ENCODE measurements at places on chromosomes 3 and 15.

DNA sequence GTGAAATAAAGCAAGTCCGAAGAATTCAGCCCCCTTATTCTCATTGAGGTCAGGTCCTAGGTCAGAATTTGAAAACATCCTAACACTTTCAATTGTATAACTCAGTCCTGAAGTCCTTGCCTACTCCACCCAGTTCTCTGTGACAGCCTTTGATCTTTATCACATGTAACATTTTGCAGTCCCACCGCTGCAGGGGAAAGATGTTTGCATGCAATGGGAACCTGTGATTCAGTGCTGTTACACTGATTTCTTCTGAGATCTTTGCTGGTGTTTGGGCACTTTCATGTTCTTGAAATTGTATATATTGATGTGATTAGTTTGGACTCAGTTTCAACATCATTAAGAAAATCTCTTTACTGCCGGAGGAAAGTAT, 18.0 kb upstream of the SECISBP2L start:
- DNase-seq = no peak

DNA sequence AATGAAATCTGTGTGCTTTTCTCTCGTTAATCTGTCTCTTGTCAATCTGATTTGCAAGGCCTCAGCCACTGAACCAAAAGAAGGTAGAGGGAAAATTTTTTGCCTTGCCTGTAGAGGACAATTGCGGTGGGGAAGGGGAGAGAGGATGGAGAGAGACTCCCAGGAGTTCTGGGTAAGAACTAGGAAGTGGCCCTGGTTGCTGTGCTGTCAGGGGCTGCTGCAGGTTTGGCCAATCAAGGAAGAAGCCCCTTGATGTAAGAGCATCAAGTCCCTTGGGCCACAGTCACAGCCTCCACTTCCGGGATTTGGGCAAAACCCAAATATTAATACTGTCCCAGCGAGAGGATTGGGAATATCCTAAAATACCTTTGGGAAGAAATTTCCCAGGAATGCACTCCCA, 43.3 kb downstream of the TRANK1 start:
- no peak for DNase-seq

GRCh38 chr3:194768586-194768985, 82.9 kb downstream of the FAM43A start:
- DNase-seq = no peak

DNA sequence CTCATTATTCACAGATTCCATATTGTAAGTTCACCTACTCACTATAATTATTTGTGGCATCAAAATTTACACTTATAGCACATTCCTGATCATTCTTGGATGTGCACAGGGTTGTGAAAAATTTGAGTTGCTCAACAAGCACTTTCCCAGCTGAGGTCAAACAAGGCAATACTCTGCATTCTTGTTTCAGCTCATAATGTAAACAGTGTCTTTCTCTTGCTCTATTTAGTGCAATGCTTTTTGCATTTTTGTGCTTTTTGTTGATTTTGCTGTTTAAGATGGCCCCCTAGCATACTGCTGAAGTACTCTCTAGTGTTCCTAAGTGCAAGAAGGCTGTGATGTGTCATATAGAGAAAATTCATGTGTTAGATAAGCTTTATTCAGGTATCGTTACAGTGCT, 66.7 kb upstream of the TNIK start:
- no peak for DNase-seq

DNA sequence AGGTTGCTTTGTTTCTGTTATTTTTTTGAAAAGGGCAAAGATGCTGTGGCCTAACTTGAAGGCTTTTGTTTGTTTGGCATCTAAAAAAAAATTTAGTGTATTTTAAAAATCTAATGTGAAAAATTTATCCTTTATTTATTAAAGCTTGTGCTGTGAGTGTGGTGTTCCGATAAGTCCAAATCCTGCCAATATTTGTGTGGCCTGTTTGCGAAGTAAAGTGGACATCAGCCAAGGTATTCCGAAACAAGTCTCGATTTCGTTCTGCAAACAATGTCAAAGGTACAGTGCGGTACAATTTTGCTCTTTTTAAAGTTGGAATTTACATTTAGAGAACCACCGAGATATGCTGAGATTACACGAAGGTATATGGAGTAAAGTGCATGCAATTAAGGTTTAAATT, 3.7 kb downstream of the NMD3 start:
- no peak for DNase-seq

DNA sequence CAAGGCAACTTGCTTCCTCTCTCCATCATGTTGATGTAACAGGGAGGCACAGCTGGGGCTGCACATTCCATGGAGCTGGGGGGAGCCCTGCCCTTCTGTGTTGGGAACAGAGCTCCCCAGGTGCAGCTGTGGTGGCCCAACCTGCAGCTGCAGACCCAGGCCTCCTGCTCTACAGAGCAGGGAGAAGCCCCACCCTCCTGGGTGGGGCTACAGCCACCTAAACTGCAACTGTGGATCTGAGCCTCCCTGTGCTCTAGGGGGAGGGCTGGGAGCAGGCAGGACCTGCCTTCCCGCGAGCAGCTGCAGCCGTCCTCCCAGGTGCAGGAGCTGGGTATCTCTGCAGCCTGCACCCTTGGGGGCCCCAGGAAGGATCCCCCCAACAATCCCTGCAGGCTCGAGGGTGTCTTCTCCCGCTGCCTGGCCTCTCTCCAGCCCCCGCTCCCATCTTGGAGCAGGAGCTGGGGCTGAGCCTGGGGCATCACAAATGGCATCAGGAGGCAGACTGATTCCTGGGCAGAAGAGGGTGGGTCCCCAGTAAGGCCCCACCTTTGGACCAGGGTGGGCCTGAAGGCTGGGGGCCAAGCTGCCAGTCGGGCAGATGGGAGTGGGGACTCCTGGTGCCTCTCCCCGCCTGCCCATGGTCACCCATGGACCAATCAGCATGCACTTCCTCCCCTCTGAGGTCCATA, 7.4 kb downstream of the LRRC58 start:
- DNase-seq = no peak

Data from mammary epithelial cell (primary cell).